ENCODE measurements at places on chromosomes 7 and 10.
A peak's percentile ranks its signal among the peaks of the same experiment; 100 is the strongest.

- DNase-seq = peak; percentile 45
Observed at GRCh38 chr7:117808341-117808757, 64.9 kb downstream of the CTTNBP2 start.

- no peak for DNase-seq
Observed at GRCh38 chr7:137953043-137953664, 48.7 kb downstream of the CREB3L2 start.

GRCh38 chr10:82874671-82875070, 999.7 kb downstream of the NRG3 start:
- DNase-seq = no peak

- no peak for DNase-seq
Observed at GRCh38 chr10:22598478-22598877, 115.9 kb downstream of the PIP4K2A start.

DNA sequence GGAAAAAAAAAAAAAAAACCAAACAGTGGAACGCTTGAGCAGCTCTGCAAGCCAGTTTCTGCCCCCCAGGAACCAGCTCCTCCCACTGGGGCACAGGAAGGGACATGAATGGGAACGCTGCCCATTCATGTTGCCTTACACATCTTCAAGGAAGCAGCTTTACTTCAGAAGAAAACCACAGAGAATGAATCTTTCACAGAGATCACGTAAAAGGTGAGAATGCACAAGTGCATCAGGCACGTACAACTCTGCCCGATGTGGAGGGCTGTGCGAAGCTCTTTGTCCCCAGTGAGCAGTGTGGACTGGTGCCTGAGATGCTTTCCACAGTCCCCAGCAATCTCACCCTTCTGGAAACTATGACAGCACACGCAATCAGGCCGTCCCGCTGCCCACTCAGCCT, 106.2 kb downstream of the DLG5 start:
- no peak for DNase-seq

DNA sequence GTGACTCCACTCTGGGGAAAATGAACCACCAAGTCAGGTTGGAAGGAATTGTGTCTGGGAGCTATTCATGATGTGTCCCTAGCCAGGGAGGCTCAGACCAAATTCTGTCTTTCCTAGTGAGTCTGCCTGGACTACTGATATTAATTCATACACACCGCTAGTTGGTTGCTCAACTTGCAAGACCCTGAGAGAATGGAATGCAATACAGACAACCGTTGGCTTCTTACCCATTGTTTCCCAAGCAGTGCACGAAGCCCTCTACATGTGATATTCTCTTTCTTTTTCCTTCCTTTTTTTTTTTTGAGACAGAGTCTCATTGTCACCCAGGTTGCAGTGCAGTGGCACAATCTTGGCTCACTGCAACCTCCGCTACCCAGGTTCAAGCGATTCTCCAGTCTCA, 19.4 kb upstream of the SRGN start:
- no peak for DNase-seq

DNA sequence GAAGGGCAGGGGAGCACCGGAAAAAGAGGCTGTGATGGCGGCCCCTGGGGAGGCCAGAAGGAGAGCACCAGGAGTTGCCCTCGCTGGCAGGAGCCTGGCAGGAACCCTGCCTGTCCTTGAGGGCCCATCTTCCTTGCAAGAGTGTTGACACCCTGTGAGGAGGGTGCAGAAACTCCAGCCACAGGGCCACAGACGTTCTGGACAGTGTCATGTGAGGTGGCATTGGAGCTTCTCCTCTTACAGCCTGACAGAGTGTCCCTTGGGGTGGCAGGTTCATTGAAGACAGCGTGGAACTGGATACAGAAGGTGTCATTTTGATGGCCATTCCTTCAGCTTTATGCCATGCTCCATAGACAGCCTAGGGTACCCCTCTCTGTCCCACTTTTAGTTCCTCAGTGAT, 54.2 kb downstream of the RBM20 start:
- DNase-seq = no peak

GRCh38 chr7:134186027-134186426, 58.9 kb downstream of the LRGUK start:
- no peak for DNase-seq

GRCh38 chr10:62996925-62997324, 136.2 kb upstream of the NRBF2 start:
- DNase-seq = no peak

DNA sequence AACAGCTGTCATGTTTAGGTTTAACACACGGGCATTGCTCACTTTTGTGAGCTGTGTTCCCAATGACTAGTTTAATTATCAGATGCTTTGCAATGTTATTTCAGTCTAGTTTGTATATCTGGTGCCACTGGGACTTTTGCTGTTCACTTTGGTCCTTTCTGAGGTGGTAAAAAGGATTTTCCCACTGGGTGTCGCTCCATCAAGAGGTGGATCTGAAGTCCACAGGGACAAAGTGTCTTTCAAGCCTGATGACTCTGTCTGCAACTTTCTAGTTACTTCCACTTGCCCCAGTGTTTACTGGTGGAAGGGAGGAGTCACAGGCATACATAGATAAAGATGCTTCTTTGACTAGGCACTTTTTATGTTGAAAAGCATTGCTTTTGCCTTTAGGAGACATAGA, 242.2 kb downstream of the HGF start:
- no peak for DNase-seq

GRCh38 chr10:36224431-36224985, 582.4 kb upstream of the FZD8 start:
- no peak for DNase-seq

GRCh38 chr10:62632071-62632809, 172.3 kb upstream of the ADO start:
- DNase-seq = no peak

DNA sequence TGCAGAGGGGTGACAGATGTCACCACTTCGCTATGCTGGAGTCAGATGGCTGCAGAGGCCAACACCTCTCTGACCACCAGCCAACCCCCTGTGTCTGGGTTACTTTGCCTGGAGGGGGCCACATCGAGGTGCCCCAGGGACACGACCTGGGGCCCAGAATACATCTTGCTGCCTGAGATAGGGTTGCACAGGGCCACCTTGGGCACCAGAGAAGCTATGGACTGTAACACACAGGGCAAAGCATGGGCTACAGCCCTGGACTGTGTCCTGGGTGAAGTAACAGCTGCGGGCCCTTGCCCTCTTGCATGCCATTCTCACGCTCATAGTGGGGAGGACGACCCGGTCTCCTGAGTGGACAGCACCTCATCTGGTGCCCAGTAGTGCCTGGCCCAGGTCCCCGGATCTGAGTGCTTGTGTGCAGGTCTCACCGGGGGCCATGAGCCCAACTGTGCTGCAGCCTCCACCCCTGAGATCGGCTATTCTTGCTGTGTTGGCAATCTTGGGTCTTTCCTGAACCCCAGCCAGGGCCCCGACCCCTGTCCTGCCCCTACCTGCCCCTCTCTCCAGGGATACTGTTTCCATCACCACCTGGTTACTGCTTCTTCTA, 115.2 kb upstream of the GDF10 start:
- no peak for DNase-seq

- no peak for DNase-seq
Observed at GRCh38 chr7:86980223-86980622, 79.2 kb downstream of the ELAPOR2 start.

DNA sequence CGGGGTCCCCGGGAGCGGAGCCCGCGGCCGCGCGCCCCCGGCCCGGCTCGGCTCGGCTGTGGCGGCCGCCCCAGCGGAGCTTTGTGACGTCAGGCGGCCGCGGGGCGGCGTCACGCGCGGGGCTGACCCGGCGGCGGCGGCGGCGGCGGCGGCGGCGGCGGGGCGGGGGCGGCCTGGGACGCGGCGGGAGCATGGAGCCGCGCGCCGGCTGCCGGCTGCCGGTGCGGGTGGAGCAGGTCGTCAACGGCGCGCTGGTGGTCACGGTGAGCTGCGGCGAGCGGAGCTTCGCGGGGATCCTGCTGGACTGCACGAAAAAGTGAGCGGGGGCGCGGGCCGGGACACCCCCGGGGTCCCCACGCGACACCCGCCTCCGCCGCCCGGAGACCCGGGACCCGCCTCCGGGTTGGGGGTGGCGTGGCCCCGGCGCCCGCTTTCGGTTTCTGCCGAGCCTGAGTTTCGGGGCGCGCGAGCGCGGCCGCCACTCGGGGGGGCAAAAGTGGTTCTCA, at the start of gene PWWP2B:
Gene PWWP2B (plus strand): TSS at position 165 of the 506 bp plus-strand sequence. CDS start 27 bp downstream, at position 192.
- DNase-seq = no peak

GRCh38 chr10:103874730-103875129, 19.4 kb upstream of the SH3PXD2A start:
- DNase-seq = no peak

- peak; percentile 94 for DNase-seq
Observed at GRCh38 chr7:23470330-23471105, at the start of gene IGF2BP3. IGF2BP3 (minus strand) TSS chr7:23470491; CDS start chr7:23470110, 381 bp downstream.

DNA sequence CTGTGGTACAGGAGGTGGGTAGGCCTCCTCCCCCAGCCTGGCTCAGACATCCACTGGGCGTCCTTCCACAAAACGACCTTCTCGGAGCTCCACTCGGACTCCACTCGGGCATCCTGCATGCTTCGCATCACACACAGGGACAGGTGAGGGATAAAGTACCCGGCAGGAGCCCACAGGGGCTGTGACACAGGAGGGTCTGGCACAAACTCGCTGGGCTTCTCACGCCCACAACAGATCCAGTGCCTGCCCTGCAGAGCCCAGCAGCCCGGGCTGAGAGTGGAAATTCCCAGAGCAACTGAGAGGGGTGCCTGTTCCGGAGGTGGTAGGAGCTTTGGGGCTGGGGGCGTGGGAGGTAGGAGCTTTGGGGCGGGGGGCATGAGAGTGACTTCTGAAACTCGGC, 108.4 kb downstream of the MKI67 start:
- no peak for DNase-seq

DNA sequence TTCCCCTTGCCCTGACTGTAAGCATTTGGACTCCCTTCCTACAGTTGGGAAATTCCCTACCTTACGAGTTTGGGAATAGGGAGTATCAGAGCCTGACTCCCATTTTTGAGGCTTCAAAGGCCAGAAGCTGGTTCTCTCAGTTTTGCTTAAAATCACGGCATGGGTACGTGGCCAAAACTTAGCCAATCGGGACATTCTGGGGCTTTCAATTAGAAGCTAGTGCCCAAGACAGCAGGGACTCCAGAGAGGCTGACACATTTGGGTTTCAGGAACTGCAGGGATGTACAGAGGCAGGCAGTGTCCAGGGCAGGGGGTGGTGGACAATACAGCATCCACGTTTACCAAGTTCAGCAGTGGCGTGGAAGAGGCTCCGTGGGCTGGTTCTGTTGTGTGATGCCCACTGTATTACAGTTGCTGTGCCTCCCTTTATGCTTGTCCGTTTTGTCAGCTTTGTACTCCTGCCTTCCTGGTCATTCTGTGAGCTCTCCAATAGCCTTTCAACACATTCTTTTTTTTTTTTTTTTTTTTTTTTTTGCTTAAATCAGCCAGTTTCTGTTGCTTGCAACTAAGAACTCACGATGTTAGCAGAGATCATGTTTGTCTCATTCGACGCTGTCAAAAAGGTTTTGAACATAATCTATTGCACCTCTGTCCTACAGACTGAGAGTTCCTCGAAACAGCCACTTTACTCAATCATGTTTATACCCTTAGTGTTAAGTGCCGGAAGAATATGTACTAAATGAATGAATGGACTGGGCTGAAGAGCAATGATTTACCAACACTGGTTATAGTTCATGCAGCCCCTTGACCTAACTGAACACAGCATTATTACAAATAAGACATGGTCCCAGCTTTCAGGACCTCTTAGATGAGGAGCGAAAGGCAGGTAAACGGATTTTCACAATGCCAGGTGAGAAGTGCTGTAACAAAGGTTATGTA, 1.1 kb downstream of the GGCT start:
- no peak for DNase-seq

GRCh38 chr10:23376229-23376655, 31.6 kb upstream of the C10orf67 start:
- no peak for DNase-seq

GRCh38 chr7:82419200-82419599, 24.4 kb downstream of the CACNA2D1 start:
- no peak for DNase-seq

GRCh38 chr7:95470452-95470851, 15.3 kb upstream of the ASB4 start:
- no peak for DNase-seq

DNA sequence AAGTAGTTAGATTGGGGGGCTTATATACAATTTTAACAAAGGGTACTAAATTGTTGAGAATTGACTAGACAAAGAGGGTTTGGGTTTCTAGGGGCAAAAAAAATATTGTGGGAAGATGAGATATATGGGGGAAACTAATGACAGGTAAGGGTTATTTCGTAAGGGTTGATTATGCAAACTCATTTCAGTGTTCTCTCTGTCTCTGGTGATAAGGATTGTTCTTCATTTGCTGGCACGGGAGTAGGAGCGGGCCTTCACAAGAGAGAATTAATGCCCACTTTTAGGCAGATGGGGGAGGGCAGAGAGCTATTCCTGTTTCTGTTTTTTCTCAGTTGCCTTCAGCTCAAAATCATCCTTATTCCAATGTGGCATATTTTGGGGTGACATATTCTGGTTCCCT, 258.4 kb downstream of the EXOC4 start:
- no peak for DNase-seq

- DNase-seq = no peak
Observed at GRCh38 chr7:34128762-34129161, 223.4 kb downstream of the BMPER start.

GRCh38 chr7:37901236-37901827, 15.3 kb downstream of the SFRP4 start:
- DNase-seq = peak; percentile 23

GRCh38 chr7:158988996-158989395, 132.6 kb downstream of the DYNC2I1 start:
- DNase-seq = no peak

- no peak for DNase-seq
Observed at GRCh38 chr7:8291397-8292141, 29.6 kb upstream of the ICA1 start.

- DNase-seq = no peak
Observed at GRCh38 chr10:97338041-97338440, 3.5 kb upstream of the FRAT2 start.

GRCh38 chr7:151126491-151127137, 40.3 kb downstream of the AGAP3 start:
- DNase-seq = no peak

GRCh38 chr10:24249829-24250415, 41.0 kb downstream of the KIAA1217 start:
- DNase-seq = no peak

- DNase-seq = no peak
Observed at GRCh38 chr10:131667561-131667960, 233.2 kb upstream of the PPP2R2D start.

- DNase-seq = no peak
Observed at GRCh38 chr7:28069807-28070206, 110.8 kb downstream of the JAZF1 start.

GRCh38 chr7:97145068-97145467, 27.6 kb downstream of the SDHAF3 start:
- DNase-seq = no peak

GRCh38 chr10:116450861-116451260, 23.2 kb downstream of the PNLIPRP3 start:
- no peak for DNase-seq

GRCh38 chr10:126713594-126713993, 43.1 kb upstream of the C10orf90 start:
- DNase-seq = no peak

GRCh38 chr10:79310911-79311573, 36.2 kb upstream of the PPIF start:
- no peak for DNase-seq
